Activated naive CD4-positive, alpha-beta T cell treated with anti-CD3 and anti-CD28 coated beads, Interleukin-2, amount 50 U/mL, for 72 hours (primary cell): ENCODE measurements at places on chromosomes 13 and 19. TPM values are rescaled to one million over a fixed set of nuclear protein-coding genes. Genes with fewer than 3 reads are reported as not detected.

GRCh38 chr19:54462655-54463530 is 685 bp downstream of the LENG9 start:
- peak; percentile 78 for DNase-seq

- DNase-seq = no peak
Measured at GRCh38 chr13:27942972-27943371, 23.2 kb downstream of the PDX1 start.

DNA sequence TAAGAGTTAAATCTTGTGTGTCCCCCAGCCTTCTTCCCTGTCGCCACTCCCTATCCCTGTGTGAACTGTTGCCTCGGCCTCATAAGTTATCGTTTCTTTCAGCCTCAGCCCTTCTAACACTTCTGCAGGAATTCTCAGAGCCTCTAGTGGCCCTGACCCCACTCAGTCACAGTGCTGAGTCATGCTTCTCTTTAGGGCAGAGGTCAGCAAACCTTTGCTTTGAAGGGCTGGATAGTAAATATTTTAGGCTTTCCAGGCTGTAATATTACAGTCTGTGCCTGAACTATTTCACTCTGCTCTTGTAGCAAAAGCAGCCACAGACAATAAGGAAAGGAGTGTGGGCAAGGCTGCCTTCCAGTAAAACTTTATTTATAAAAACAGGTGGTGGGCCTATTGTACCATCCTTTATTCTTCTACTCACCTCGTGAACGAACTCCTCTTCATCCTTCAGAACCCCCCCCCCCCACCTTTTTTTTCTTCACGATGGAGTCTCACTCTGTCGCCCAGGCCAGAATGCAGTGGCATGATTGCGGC is 22.1 kb downstream of the MYO9B start:
- DNase-seq = no peak

DNA sequence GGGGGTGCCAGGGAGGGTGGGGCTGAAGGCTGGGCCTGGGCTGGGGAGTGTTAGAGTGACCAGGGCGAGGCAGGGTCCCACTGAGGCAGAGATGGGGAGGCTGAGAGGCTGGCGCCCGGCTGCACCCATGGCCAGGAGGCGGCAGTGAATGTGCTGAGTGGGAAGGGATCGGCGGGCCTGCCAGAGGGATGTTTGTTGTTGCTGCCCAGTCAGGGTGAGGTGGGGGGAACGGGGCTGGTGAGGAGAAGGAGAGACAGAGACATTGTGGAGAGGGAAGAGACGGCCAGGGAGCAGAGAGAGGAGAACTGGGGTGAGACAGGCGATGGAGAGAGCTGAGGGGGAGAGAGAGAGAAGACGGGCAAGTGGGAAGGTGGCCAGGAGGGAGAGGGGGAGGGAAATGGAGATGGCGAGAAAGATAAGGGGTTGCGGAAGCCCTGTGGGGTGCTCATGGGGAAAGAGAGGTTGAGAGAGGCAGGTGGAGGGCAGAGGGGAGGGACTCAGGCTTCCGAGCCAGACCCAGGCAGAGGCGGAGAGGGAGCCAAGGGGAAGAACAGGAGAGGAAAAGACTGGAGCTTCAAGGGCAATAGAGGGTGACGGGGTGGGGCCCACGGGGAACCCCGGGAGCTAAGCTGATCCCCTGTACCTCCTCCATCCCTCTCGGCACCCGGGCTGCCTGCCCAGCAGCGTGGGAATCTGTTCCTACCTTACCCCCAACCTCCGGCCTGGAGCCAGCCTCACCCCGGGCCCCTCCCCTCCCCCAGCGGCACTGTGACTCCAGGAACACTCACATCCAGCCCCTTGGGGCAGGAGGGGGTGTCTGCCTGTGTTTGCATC is 690 bp upstream of the B3GNT8 start:
- no peak for DNase-seq

DNA sequence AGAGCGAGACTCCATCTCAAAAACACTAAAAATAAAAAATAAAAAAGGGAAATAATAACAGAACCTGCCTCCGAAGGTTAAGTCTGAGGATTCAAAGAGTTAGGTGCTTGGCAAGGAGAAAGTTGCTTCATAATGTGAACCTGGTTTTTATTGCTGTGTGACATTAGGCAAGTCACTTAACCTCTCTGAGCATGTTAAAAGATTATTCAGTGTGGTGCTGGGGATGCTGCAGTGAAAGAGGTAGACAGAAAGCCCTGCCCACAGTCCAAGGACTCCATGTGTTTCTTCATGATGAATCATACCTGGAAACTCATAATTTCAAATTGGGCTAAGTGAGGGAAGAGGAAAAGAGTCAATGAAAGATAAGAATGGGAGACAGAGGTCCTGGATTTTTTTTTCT is 2.4 kb downstream of the IL27RA start:
- DNase-seq = no peak

- no peak for DNase-seq
Measured at GRCh38 chr13:20994441-20994821, 67.0 kb downstream of the LATS2 start.

DNA sequence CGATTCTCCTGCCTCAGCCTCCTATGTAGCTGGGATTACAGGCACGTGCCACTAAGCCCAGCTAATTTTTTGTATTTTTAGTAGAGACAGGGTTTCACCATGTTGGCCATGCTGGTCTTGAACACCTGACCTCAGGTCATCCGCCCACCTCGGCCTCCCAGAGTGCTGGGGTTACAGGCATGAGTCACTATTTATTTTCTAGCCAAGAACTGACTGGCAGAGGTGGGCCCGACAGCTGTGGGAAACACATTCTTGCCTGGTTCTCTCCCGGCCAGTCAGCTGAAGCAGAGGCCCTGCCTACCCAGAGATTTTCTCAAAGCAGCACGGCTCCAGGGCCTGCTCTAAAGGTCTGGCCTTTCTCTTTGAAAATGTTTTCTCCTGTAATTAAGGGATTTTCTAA is 108.0 kb downstream of the KCTD15 start:
- DNase-seq = no peak

DNA sequence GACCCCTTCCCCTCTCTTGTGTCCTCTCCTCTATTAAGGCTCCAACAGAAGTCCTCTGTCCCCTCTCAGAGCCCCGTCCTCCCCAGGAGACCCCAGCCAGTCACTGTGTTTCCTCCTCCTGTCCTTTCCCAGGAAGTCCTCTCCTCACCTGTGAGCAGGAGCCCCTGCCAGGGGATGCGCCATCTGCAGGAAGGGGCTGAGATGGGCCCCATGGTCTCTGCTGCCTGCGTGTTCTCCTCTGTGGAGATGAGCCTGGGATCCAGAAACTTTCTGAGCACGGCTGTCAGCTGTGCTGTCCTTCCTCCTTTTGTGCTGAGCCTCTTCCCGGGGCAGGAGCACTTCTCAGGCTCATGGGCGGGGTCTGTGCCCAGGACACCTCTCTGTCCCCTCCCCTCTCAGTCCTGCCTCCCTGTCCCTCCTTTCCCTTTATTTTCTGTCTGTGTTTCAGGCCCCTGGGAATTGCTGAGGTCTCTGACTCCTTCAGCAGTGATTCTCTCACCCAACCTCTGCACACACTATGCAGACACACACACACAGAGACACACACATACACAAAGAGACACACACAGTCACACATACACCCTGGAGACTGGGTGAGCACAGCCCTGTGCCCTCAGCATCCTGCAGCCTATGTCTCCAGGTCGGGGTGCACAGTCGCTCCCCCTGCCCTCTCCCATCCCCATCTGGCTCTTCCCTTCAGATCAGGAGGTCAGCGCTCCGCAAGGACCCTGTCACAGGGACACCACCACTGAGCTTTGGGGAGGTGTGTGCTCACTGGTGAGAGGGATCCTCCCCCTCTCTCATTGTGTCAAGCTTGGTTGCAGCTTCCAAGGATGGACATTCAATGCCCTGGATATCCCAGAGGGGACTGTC is at the start of gene CEACAM8:
Gene CEACAM8, minus strand, starts transcription at position 308 of the 873 bp plus-strand sequence. Its CDS starts 96 bp downstream, at position 212.
- DNase-seq = no peak

- no peak for DNase-seq
Measured at GRCh38 chr13:104310861-104311260, 1244.6 kb upstream of the SLC10A2 start.

DNA sequence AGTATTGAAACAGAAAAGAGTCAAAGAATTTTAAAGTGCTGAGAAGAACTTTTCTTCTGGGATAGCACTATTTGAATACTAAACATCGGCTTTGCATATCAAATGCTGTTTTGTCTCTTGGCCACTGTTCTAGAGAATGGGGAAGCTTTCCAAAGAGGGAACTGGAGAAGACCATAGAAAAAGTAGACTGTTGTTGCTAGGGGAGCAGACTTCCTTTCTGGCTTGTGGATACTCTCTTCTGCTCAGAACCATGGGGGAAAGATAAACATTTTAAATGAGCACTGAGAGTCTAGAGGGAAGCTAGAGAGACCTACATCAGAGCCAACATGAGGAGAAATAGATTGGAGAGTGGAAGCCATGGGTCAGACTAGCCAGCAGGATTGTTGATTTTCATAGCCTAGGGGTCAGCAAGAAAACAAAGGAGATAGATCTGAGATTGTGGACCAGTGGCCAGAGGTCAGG is 315.7 kb downstream of the KCTD12 start:
- DNase-seq = no peak

GRCh38 chr19:934197-934840 is 8.5 kb downstream of the ARID3A start:
- no peak for DNase-seq

DNA sequence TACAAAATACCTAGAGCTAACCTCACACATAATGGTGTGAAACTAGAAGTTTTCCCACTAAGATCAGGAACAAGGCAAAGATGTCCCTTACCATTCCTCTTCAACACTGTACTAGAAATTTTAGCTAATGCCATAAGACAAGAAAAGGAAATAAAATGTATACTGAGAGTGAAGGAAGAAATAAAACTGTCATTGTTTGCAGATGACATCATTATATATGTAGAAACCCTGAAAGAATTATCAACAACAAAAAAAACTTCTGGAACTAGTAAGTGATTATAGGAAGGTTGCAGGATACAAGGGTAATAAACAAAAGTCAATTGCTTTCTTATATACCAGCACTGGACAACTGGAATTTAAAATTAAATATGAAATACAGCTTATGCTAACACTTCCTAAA is 93.7 kb downstream of the TNFSF11 start:
- DNase-seq = no peak

- no peak for DNase-seq
Measured at GRCh38 chr19:5507065-5507909, 52.1 kb downstream of the ZNRF4 start.

GRCh38 chr13:28615916-28616446 is 42.9 kb upstream of the POMP start:
- DNase-seq = no peak

DNA sequence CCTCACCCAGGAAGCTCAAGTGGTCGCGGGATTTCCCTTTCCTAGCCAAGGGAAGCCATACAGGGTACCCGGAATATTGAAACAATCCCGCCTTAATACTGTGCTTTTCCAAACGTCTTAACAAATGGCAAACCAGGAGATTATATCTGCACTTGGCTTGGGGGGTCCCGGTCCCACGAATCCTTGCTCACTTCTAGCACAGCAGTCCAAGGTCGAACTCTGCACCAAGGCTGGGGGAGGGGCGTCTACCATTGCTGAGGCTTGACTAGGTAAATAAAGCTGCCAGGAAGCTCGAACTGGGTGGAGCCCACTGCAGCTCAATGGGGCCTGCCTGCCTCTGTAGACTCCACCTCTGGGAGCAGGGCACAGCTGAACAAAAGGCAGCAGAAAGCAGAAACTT is 1644.8 kb downstream of the PCDH9 start:
- no peak for DNase-seq

GRCh38 chr19:18499055-18499775 is 22.7 kb downstream of the ELL start:
- DNase-seq = no peak

DNA sequence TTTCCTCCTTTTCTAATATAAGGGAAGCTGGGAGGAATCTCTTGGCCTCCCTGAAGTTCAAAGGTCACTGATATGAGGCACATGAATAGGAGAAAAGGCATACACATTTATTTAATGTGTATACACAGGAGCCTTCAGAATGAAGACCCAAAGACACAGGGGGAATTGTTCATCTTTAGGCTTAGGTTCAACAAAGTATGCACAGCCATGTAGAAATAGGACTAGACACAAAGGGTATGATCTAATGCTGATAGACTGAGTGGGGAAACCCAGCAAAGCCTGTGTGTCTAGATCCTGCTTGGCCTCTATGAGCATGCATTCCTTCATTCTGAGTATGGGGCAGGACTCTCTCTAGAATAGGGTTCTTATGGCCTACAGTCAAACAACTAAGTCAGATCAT is 177.1 kb upstream of the RFC3 start:
- DNase-seq = no peak

DNA sequence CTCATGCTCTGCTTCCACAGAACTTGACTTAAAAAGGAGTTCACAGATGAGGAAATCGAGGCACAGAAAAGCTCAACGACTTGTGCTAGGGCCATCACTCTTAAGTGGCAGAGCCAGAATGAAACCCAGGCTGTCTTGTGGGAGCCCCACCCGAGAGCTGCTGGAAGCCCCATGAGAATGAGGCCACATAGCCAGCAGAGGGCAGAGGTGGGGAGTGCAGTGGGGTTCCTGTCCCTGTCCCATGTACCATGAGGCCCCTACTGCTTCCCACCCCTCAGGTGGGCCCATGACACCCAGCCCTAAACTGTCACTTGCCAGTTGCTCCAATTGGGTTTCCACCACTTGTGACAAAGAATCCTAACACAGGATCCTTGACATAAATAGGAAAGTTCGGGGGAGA is 175.9 kb downstream of the IRS2 start:
- DNase-seq = peak; percentile 5

- peak; percentile 77 for DNase-seq
Measured at GRCh38 chr19:55353803-55354697, 469 bp downstream of the COX6B2 start.

GRCh38 chr19:49713236-49713845 is 22.4 kb downstream of the CPT1C start:
- DNase-seq = no peak

DNA sequence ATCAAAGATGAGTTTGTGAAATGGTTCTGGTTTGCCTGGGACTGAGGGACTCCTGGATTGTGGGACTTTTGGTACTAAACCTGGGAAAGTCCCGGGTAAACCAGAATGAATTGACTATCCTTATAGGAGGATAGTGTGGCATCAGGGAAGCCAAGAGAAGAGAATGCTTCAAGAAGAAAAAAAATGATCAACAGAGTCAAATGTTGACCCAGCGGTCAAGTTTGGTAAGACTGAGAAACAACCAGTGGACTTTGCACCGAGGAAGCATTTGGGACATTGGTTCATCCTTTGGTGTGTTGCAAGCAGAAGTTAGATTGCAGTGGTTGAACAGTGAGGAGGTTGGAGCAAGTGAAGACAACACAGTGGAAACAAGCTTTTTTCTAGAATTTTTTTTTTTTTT is 33.5 kb downstream of the CLEC17A start:
- no peak for DNase-seq

GRCh38 chr13:72072261-72072660 is 205.3 kb upstream of the DACH1 start:
- DNase-seq = no peak

GRCh38 chr19:29544656-29545360 is 19.0 kb downstream of the VSTM2B start:
- no peak for DNase-seq

- DNase-seq = no peak
Measured at GRCh38 chr13:94416454-94417080, 62.9 kb downstream of the DCT start.

GRCh38 chr13:73754727-73755292 is 379.4 kb downstream of the KLF12 start:
- DNase-seq = peak; percentile 46

- DNase-seq = no peak
Measured at GRCh38 chr19:33755099-33756035, 41.3 kb upstream of the KCTD15 start.

The ZNF773 gene
- 7.0 TPM for total RNA-seq

The C19orf67 gene
- total RNA-seq = not detected

The ZNF728 gene
- total RNA-seq = not detected

The PLA2G4C gene
- total RNA-seq = 16.7 TPM

The KANK2 gene
- 1.6 TPM for total RNA-seq

The JUNB gene
- 400 TPM for total RNA-seq

The TBXA2R gene
- total RNA-seq = 1.3 TPM

The CEACAM4 gene
- not detected for total RNA-seq

The MYH14 gene
- total RNA-seq = not detected
